ENCODE measurements at places on chromosomes 7 and 10.

- no peak for DNase-seq
These were observed 19.6 kb downstream of the ASAH2 start for GRCh38 chr10:50231515-50232260.

DNA sequence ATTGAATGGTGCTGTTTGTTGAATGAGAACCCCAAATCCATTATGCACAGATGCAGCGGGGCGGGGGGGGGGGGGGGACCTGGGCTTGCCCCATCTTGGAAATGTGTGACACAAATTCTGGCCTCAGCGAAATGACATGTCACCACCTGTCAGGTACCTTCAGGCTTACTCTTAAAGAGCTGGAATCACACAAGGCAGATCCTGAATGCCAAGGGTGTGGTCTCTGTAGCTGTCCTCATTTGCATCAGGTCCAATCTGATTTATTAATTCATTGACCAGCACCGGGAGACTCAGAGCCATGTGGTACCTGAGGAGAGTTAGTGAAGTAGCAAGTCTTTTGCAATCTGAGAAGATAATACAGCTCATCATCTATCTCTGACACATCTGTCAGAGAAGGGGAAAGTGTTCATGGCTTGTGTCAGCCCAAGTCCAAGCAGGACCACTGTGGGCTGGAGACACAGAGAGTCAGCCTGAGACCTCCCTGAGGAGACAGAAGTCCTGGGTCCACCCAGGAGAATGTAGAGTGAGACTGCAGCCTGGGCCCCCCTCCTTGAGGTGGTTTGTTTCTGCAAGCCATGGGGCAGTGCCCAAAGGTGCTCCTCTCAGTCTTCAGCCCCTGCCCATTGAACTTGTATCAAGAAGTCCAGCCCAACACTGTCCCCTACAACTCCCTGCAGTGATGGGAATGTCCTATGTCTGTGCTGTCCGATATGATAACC lies 46.7 kb downstream of the ADCYAP1R1 start:
- no peak for DNase-seq

- no peak for DNase-seq
These were observed 60.4 kb upstream of the NPVF start for GRCh38 chr7:25288556-25289307.

DNA sequence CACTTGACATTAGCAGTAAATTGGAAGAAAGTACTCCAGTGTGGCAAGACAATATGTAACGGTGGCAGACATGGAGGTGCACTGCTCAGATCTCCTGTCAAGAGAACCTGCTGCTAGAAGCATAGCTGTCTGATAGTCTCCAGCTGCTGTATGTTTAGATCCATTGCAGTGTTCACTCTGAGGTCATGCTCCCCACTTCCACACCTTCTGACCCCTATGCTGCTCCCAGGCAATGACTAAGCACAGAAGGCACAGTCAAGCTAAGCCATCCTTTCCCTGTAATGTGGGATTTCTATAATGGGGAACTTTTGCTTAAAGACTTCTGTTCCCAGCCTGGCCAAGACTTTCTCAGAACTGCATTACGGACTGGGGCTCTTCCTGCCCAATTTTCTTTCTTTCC lies 315.8 kb downstream of the HPSE2 start:
- DNase-seq, result no peak

- no peak for DNase-seq
These were observed 650.5 kb upstream of the SORCS1 start for GRCh38 chr10:107814865-107815487.

GRCh38 chr10:22605168-22605567 lies 109.2 kb downstream of the PIP4K2A start:
- no peak for DNase-seq

- DNase-seq, result no peak
These were observed 17.7 kb downstream of the SEPTIN7 start for GRCh38 chr7:35818513-35818912.

- DNase-seq, result no peak
These were observed 170.9 kb upstream of the SMIM30 start for GRCh38 chr7:113289140-113289740.

GRCh38 chr10:43262902-43263466 lies 3.9 kb downstream of the RASGEF1A start:
- no peak for DNase-seq

- no peak for DNase-seq
These were observed 327.4 kb downstream of the SORCS1 start for GRCh38 chr10:106836933-106837663.

GRCh38 chr7:132407764-132408163 lies 168.5 kb downstream of the PLXNA4 start:
- DNase-seq, result no peak

GRCh38 chr10:121531830-121532178 lies 66.4 kb downstream of the FGFR2 start:
- DNase-seq, result no peak

DNA sequence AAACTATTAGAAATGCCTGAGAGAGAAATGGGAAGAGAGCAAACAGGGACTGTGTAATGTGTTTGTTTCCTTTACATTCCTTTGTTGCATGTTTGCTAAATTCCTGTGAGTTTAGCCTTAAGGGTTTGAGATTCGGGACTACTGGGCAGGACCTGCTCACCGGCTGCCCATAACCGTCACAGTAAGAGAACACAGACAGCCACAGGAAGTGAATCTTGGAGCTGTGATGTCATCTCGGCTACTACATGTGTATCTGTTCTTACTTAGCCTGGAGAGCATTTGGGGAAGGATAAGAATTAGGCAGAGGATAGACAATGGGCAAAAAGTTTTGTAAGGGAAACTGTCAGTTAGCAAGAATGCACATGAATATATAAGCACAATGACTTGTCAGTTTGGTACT lies 485.1 kb upstream of the KLF6 start:
- no peak for DNase-seq

GRCh38 chr7:53418834-53419482 lies 383.5 kb downstream of the POM121L12 start:
- no peak for DNase-seq

- no peak for DNase-seq
These were observed 139.6 kb downstream of the SND1 start for GRCh38 chr7:127791446-127792189.

DNA sequence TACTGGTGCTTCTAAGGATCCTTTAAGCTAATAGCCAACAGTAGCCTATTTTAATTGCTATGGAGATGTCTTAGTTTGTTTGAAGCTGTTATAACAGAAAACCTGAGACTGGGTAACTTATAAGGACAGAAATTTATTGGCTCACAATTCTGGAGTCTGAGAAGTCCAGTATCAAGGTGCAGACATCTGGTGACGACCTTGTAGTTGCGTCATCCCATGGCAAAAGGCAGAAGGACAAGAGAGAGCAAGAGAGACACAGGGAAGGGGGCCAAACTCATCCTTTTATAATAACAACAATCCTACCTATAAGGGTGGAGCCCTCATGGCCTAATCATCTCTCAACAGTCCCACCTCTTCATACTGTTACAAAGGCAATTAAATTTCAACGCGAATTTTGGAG lies 39.1 kb downstream of the NRCAM start:
- DNase-seq, result no peak

GRCh38 chr7:130344271-130344866 lies at the start of gene CPA5:
Gene CPA5, plus strand, starts transcription at chr7:130344816. Its CDS starts 1,670 bp downstream, at chr7:130346486.
- no peak for DNase-seq

GRCh38 chr7:20598459-20599309 lies 16.8 kb upstream of the ABCB5 start:
- no peak for DNase-seq

GRCh38 chr10:34292194-34292565 lies 522.9 kb downstream of the PARD3 start:
- no peak for DNase-seq

GRCh38 chr7:100157334-100158228 lies 942 bp downstream of the TRAPPC14 start:
- DNase-seq, result no peak

DNA sequence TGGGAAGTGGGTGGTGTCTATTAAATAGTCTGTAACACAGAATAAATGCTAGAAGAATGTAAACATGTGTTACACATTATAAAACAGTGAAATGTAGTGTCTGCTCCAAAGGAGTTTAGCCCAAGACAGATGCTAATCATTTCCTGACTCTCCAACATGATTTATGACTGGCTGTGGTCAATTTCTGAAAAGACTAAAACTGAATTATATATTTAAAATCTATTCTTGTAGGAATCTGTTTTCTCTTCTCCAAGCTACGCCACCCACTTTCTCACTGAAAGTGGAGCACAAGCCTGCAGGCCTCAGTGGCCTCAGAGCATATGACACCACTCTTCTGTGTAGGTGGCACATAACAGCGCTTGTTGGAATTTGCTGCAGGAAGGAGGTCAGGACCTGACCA lies 44.4 kb downstream of the CTTNBP2 start:
- no peak for DNase-seq

DNA sequence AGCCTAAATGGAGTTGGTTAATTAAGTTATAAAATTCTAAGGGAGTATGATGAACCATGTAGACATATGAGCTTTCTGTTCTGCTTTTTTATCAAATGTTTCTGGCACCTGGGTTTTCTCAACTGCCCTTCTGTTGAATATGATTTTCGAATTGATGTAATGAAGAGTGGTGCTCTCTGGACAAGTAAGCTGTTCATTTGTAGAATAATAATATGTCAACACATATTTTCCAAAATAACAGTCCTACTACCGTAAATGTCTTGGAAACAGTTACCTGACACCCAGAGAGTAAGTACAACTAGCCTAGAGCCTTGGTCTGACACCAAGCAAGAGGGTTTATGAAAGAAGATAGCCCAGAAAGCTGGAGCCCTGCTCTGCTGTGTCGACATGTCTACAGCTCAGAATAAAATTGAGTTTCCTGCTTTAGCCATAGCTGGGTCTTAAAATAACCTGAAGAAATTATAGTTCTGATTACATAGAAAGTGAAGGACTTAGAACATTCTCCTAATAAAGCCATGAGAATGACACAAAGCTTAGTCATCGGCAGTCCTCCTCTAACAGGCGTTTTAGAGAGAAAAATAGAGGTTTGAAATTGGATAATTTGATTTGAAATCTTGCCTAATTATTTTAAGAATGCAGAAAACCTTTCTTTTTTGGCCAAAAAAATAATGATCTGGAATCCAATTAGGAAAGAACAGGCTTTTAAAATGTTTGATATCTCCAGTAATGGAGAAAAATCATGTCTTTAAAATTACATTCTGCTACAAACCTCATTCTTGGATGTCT lies 25.1 kb downstream of the HDAC9 start:
- DNase-seq, result no peak

DNA sequence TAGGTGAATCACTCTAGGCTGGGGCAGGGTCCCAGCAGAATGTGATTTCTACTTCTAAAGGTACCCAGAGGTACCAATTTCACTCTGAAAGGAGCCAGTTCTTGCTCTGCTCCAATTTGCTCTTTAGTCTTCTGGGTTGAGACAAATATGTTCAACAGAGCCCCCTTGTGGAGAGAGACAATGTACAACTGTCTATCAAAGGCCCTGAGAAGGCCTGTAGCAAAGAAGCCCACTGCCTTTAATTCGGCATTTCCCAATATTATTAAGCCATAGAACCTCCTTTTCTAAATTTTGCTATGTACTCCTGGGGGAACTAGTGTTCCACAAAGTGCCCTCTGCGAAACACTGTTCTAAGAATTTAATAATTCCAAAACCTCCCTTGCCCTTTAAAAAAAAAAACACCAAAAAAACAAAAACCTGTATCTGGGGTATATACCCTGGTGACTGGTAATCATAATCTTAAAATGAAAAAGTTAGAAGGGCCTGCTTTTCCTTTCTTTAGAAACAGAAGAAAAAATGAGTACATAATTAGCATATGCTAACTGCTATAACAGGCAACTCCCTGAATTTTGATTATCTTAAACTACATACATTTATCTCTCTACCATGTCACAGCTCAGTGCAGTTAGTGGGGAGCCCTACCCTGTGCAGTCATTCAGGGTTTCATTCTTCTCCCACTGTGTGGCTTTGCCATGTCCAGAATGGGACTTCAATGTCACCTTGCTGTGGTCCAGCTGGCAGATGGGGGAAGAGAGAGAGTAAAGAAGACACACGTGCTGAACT lies 160.9 kb upstream of the BMPER start:
- DNase-seq, result no peak

DNA sequence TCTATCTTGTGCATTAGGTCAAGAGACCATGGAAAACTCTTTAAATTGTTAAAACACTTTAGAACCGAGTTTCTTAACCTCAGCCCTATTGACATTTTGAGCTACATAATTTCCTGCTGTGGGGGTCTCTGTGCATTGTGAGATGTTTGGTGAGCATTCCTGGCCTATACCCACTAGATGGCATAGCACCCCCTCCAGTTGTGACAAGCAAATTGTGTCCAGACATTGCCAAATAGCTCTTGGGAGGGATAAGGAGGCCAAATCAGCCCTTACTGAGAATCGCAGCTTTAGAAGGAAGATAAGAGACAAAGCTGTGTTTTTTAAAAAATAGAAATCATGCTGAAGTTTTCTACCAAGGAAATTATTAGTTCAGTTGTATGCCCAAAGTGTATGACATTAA lies 1158.5 kb upstream of the C7orf33 start:
- DNase-seq, result no peak

- no peak for DNase-seq
These were observed 22.5 kb upstream of the SMKR1 start for GRCh38 chr7:129479831-129480230.

DNA sequence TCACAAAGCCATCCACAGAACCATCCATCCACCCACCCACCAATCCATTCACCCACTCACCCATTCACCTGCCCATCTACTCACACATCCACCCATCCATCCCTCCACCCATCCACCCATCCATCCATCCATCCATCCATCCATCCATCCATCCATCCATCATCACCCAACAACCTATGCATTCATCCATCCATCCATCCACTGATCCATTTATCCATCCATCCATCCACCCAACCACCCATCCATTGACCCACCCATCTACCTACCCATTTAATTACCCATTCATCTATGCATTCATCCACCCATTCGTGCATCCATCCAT lies 5.4 kb downstream of the TMEM270 start:
- DNase-seq, result no peak

DNA sequence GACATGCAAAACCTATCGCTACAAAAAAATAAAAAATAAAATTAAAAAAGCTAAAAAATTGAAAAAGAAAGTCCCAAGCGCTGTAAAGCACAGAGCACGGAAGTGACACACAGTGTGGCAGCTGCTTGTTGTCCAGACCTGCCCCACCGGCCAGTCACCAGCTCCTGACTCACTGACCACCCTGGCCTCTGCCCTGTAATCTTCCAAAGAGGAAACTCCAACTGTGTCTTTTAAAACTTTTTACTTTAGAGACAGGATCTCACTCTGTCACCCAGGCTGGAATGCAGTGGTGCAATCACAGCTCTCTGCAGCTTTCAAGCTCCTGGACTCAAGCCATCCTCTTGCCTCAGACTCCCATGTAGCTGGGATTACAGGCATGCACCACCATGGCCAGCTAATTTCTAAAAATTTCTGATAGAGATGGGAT lies 23.6 kb downstream of the GNA12 start:
- no peak for DNase-seq

- no peak for DNase-seq
These were observed 89.8 kb upstream of the SAMD8 start for GRCh38 chr10:75021379-75022249.

- no peak for DNase-seq
These were observed 21.1 kb downstream of the ZNF775 start for GRCh38 chr7:150400008-150400787.

GRCh38 chr7:6607651-6608051 lies 7.8 kb upstream of the ZNF853 start:
- no peak for DNase-seq

Measured in stimulated activated CD4-positive, alpha-beta T cell treated with anti-CD3 and anti-CD28 coated beads, Interleukin-4, amount 100 ng/mL, for 1 hour (primary cell).